ENCODE measurements at places on chromosomes 5 and 9. TPM values are rescaled to one million over a fixed set of nuclear protein-coding genes. Genes with fewer than 3 reads are reported as not detected.
A peak's percentile ranks its signal among the peaks of the same experiment; 100 is the strongest.

The PALM2AKAP2 gene
- 3.6 TPM for polyA plus RNA-seq

The SARDH gene
- 5.9 TPM for polyA plus RNA-seq

DNA sequence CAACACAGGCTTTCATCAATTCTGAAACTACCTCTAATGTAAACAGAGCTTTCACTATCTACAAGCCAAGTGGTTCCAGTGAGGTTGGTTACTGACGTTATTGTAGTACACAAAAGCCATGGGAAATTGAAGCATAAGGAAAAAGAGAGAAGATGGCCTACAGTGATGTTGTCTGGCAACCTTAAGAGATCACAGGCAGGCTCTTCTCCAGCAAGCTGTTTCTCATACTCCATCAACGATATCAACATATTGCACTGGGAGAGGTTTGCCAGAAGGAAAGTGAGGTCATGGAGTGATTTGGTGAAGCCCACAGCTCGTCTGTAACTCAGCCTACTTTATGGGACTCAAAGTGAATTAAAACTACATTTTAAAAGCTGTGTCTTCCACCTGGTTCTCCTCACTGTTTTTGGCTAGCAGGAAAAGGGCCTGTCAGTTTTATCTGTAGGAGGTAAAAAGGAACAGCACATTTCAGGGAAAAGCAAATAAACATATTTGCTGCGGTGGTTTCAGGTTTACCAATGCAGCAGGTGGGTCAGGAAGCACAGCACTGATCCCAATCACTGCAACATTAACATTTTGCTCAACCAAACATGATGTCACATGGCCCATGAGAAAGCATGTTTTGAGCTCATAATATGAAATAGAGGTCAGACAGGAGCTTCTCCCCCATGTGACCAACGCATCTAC, 72.9 kb downstream of the ARSB start:
- peaks cover 28% of the 10 kb centered on the region for H3K4me1 ChIP-seq
- no peaks in the 10 kb centered on the region for H3K27me3 ChIP-seq
- no peak overlapping the region for H3K4me3 ChIP-seq
- H3K27ac ChIP-seq, result no peak overlapping the region

DNA sequence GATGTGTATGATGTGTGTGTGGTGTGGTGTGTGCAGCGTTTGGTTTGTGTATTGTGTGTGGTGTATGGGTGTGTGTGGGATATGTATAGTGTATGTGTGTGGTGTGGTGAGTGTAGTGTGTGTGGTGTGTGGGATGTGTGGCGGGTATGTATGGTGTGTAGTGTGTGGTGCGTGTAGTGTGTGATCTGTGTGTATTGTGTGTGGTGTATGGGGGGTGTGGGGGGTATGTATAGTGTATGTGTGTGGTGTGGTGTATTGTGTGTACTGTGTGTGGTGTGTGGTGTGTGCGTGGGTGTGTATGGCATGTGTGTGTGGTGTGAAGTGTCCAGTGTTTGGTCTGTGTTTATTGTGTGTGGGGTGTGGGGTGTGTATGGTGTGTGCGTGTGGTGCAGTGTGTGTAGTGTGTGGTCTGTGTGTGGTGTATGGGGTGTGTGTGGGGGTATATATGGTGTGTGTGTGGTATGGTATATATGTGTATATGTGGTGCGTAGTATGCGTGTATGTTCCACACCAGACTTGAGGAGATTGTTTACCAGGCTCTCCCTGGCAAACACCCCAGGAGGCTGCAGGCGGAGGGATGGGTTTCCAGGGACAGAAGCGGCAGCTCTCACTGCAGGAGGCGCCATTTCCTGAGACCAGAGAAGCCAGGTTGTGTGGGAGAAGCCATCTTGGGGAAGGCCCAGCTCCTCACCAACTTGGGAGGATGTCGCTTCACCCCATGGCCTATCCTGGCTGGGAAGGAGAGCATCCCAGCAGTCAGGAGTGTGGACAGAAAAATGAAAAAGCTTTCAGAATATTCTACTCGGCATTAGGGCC, 138.1 kb downstream of the NXNL2 start:
- DNase-seq, result peak; percentile 33
- no peaks in the 10 kb centered on the region for H3K4me1 ChIP-seq
- no peaks in the 10 kb centered on the region for H3K36me3 ChIP-seq
- H3K27me3 ChIP-seq, result no peaks in the 10 kb centered on the region
- no peak overlapping the region for H3K4me3 ChIP-seq
- no peak overlapping the region for H3K27ac ChIP-seq

DNA sequence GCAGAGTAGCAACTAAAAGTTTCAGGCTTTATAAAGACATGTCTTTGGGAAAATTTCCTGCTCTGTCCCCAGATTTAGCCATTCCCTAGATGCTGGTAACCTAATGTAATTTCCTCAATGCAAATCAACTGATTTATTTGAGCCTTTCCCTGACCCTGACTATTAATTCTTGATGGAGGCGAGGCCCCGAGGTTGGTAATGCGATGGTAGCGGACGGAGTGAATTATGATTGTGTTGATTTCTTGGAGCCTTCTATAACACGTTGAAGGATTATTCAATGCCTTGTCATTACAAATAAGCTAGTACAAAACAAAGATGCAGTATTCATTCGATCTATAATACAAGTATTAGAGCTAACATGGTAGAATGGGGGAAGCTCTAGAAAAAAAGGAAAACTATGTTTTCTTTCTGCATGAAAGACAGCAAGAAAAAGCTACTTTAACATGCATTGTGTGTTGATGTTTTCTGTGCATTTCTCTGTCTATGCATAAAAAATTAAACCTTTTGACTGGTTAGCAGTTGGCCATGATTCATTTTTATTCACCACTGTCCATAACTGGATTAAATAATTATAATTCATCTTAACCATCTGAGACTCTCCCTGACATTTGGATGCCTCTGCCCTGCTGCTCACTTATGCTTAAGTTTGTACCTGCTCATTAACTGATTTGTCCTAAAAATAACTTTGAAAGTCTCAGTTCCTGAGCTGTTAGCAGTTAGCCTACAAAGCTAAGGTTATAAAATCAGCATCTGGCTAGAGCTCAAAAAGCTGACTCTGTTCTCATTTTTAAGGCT, 490.2 kb upstream of the NUDT12 start:
- DNase-seq, result no peak
- H3K4me1 ChIP-seq, result peaks cover 2% of the 10 kb centered on the region
- H3K4me3 ChIP-seq, result no peak overlapping the region
- no peaks in the 10 kb centered on the region for H3K27me3 ChIP-seq
- no peak overlapping the region for H3K27ac ChIP-seq

DNA sequence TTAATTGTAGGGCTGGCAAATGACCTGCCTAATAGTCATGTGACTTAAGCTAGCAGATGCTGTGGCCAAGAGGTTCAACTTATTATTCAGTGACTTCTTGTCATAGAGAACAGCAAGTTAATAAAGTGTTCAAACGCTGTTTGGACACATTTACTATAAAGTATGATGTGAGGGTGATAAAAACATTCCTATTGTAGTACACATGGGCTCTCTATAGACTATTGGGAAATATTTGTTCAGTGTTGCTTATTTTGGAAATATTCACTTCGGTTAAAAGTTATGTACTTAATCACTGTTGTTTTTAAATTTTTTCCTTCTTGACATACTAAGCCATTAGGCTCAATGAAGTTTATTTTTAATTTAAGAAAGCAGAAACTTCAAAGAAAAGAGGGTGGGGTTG, 345.0 kb downstream of the NNT start:
- no peaks in the 10 kb centered on the region for H3K36me3 ChIP-seq
- no peak overlapping the region for H3K27ac ChIP-seq
- no peaks in the 10 kb centered on the region for H3K27me3 ChIP-seq
- H3K4me3 ChIP-seq, result no peak overlapping the region
- no peaks in the 10 kb centered on the region for H3K4me1 ChIP-seq
